ENCODE measurements at places on chromosomes 12 and 14.
A peak's percentile ranks its signal among the peaks of the same experiment; 100 is the strongest.

DNA sequence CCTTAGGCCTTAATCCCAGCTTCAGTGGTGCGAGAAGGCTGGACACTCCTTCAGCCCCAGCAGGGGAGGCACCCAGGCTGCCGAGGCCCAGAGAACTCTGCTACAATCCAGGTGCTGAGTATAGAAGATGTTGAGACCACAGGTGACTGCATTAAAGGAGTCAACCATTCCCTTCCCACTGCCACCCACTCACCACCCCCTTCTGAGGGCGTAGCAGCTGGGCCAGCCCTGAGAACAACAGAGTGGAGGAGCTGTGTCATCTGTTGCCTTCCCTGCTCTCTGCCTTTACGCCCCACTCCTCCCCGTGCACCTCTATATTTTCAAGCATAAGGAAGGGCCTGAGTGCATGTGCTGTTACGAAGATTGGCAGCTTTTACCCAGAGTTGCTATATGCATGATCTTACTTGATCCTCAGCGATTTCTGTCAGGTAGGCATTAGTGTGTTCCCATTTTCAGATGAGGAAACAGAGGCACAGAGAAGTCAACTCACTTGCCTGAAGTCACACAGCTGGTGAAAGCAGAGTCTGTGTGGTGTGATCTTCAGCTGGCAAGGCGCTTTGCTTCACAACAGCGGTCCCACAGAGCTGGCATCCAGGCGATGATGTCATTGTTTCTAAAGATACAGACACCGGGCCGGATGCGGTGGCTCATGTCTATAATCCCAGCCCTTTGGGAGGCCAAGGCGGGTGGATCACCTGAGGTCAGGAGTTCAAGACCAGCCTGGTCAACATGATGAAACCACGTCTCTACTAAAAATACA lies 46.7 kb downstream of the RIN3 start:
- DNase-seq = no peak

DNA sequence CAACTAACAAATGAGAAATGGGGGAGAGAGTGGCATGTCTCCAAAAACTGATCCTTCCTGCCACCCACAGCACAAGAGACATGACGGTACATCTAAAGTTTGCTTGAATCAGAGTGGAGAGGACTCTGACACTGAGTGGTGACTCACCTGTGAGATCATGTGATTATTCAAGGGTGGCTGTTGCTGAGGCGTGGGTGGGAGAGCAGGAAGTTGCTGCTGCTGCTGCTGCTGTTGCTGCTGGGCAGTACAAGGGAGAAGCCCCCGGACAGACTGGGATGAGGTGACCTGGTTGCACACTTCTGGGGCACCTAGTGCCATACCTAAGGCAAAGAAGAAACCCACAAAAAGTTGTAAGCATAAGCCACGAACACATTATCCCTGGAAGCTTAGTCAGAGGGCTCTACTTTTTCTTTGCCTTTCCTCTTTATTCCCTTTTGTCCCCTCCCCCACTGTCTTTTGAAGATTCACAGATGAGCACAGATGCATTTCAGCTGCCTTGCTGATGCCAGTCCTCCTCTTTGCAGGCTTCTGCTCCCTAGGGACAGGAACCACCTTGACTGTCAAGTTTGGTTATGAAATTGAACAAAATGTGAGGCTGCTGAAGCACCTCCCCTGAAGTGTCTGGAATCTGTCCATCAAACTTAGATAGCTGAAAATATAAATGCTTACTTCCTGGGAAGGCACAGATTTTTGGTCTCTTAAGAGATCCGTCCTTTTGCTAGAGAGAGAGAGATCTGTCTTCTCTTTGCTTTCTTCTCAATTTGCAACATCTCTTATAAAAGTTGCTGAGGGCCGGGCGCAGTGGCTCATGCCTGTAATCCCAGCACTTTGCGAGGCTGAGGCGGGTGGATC lies 29.4 kb upstream of the STAC3 start:
- DNase-seq = peak; percentile 57

DNA sequence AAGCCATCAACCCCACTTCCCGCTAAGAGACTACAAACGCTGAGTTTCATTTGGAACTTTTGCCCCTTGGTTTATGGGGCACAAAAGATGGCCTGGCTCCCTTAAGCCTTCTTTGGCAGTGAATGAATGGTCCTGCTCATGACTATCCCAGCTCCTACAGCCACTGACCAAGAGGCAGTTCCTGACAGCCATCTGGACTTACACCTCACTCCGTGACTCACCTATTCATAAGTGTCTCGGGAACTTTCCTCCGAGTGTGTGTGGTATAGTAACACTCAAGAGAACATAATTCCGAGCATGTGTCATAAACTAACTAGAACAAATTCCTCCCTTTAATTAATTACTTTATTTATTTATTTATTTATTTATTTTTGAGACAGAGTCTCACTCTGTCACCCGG lies 51.9 kb upstream of the NUDT4 start:
- DNase-seq = no peak

DNA sequence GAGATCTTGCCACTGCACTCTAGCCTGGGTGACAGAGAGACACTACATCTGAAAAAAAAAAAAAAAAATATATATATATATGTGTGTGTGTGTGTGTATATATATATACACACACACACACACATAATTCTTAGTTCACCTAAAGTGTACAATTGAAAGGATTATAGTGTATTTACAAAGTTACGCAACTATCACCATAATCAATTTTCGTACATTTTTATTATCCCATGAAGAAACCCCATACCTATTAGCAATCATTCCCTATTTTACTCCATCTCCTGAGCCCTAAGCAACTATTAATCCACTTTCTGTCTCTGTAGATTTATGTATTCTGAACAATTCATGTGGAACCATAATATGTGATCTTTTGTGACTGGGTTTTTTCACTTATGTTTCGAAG lies 4.4 kb downstream of the SRP54 start:
- no peak for DNase-seq

- DNase-seq = no peak
Observed at GRCh38 chr14:55043528-55043927, 7.9 kb upstream of the MAPK1IP1L start.

- DNase-seq = no peak
Observed at GRCh38 chr12:82279536-82280058, 78.6 kb downstream of the CCDC59 start.

DNA sequence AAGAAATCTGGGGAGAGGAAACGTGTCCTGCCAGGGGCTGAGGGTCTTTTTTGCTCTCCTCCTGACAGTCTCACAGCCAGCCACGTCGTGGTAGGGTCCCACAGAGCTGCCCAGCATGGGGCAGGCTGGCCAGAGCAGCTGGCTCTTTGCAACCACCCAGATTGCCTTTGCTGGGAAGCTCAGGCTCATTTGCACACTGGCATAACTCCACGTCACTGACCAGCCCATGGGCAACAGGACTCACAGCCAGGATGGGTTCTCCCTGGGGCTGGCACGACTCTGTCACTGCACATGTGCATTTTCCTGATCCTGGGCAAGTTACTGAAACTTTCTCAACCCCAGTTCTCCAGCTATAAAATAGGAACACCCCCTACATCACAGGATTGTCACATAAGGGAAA lies 242.2 kb downstream of the DPF3 start:
- no peak for DNase-seq

DNA sequence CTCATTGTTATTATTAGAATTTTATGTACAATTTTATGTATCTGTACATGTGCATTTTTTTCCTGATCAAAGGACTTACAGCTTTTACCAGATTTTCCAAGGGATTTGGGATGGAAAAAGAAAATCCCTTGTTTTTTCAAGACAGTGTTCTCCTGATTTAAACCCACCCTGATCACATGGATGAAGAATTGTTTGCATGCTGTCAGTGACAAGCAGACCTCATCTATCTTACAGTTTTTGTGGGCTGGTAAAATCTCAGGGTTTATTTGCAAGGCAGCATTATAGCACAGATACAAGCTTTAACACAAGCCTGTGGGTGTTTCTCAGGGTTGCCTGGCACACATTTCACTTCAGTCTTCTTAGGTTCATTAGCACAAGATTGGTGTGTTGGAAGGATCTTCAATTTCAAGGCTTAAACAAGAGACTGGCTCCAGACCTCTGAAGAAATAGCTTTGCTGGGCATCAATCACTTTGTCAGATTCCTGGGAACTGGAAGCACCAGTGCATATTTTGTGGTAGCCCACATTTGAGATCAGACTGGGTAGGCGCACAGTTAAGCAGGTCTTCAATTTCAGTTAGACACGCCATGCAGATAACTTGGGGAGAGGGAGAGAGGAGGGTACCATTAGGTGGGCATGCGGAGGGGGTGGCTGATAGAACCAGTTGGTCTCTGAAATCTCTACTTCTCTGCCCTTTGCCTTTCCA lies 118.0 kb downstream of the TBX5 start:
- no peak for DNase-seq

DNA sequence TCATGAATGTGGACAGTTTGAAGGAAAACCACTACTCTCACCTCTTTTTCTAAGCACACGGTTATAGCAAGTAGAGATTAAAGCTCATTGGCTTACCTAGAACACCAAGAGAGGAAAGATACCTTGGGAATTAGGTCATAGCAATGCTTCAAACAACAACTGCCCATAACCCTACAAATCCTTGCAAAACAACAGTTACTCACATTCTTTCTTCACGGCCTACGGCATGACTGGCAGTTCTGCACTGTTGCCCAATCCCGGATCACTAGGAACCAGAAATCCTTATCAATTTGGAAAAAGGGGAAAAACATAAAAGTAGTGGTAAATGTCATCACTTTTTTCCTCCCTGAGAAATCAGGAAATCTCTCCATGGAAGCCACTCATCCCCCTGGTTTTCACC lies 9.6 kb upstream of the ISM2 start:
- no peak for DNase-seq

GRCh38 chr12:94260017-94260416 lies 111.6 kb downstream of the PLXNC1 start:
- DNase-seq = no peak

GRCh38 chr12:30990316-30990715 lies 63.8 kb downstream of the TSPAN11 start:
- no peak for DNase-seq

DNA sequence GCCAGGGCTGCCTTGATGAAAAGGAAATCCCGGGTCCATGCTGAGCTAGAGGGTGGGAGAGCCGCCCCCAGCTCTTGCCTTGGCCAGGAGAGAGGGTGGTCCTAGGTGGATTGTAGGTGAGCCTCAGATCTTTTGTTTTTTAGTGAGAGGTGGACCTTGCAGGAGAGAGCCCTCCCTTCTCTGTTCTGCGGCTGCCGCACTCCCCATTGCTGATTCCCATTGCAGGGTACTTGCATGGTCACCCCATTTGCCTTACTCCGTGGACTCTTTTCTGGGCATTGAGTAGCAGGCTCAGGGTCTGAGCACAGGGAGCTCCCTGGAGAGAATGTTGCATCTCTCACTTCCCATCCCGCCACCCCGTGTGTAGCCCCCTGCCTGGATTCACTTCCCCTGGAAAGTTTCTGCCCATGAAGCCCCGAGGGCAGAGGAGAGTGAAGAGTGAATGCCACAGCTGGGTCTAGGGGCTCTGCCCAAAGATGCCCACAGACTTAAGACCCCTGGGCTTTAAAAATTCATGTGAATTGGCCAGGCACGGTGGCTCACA lies 10.2 kb downstream of the VASH1 start:
- no peak for DNase-seq

DNA sequence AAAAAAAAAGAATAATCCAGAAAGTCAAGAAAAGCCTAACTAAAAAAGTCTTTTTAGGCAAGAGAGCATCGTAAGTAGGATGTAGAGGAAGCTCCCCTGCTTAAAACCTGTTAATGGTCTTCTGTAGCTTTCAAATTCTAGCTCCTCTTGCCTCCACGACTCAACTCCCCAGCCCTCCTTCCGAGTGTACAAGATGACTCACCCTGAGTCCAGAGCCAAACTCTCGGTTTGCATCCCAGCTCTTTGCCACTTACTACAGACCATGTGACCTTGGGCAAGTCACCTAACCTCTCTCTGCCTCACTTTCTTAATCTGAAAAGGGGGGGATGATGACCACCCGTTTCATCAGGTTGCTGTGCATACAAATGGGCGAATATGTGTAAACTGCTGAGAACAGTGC lies 460.4 kb downstream of the DPF3 start:
- no peak for DNase-seq

DNA sequence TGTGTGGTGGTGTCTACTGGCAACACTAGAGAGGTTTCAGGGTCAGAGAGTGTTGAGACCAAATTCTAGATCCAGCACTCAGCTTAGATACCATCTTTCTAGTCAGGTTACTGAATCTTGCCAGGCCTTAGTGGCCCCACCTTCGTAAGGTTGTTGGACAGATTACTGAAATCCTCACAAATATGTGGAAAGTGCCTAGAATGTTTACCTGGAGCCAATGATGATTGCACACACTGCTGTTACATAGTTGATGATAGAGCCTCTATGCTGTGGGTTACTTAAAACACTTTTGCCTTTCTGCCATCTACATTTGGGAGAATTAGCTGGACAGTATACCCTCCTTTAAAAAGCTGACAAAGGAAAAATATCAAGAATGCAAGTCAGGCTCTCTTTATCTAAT lies 33.2 kb downstream of the SRGAP1 start:
- DNase-seq = no peak

DNA sequence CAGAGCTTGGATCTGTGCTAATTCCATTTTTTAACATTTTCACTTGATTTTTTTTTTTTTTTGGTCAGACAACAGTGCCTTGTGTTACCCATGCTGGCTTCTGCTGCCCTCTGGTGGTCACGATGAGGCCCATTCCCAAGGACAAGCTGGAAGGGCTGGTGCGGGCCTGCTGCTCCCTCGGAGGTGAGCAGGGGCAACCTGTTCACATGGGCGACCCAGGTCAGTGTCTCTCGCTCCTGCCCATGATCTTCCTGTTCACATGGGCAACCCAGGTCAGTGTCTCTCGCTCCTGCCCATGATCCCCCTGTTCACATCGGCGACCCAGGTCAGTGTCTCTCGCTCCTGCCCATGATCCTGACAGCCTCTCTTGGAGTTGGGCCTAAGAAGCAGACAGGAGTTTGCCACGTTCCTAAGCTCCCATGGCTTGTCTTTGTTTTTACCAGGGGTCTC lies 59.4 kb downstream of the DGLUCY start:
- DNase-seq = peak; percentile 76

DNA sequence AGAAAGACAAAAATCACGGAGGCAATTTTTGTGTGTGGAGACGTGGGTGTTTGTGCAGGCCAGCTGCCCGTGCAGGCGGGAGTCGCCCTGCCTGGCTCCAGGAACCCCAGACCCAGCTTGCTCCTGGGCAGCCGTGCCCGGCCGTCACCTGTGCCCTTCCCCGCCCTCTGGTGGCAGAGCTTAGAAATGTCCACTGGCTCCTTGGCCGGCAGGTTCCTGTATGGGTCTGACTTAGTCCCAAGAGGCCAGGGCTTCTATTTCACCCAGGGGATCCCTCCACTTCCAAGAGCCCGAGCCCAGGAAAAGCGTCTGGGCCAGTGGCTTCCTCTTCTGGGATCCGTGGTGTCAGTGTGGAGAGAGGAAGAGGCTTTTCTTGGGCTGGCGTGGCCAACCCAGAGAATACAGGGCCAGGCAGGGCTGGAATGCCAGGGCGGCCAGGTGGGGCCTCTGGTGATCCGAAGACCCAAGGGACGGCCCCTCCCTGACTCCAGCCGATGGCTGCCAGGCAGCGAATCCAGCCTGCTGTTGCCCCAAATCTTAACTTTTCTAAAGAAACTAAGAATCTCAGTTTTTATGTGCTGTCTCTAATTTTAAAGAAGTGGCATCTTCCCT lies 120.9 kb downstream of the TMEM132C start:
- DNase-seq = no peak

GRCh38 chr14:24086193-24086955 lies 7.7 kb upstream of the PCK2 start:
- no peak for DNase-seq
